ENCODE measurements at places on chromosomes 7 and 10.
A peak's percentile ranks its signal among the peaks of the same experiment; 100 is the strongest.

DNA sequence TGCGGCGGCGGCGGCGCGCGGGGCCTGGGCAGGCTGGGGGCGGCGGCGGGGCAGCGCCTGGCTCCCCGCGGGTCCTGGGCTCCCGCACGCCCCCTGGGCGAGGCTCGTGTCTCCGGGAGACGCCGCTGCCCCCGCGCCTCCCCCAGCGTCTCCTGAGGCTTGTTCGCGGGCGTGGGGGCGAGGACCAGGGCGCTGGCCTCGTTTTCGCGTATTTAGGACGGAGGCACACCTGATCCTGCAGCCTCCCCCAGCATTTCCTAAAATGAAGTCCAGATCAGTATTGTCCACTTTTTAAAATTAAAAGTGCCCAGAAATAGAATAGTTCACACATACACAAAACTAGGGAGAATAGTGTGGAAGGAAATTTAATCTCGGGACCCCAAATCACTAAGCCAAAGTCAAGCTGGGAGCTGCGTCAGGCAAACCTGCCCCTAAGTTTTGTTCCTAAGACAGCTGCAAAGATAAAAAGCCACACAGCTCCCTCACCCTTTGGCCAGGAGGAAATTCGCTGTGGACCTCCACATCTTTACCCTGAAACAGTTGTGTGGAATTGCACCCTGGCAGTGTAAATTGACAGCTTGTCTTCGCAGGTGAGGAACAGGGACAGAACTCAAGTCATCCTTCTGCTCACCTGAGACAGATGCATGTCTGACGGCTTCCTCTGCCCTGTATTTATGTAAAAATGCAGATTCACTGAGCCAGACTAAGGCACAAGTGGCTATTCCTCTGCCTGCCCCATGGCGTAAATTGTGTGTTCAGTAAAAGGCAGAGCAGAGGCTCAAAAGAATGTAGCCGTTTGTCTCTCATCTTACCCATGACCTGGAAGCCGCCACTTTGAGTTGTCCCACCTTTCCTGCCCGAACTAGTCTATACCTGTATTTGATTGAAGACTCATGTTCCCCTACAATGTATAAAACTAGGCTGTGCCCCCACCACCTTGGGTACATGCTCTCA, 740 bp downstream of the GALNT11 start:
- no peaks in the 10 kb centered on the region for H3K4me1 ChIP-seq
- no peaks in the 10 kb centered on the region for H3K27me3 ChIP-seq
- peak overlapping the region; percentile 95 for H3K27ac ChIP-seq
- H3K4me3 ChIP-seq = peak overlapping the region; percentile 83

- no peak overlapping the region for H3K4me3 ChIP-seq
- no peak for DNase-seq
- H3K36me3 ChIP-seq = no peaks in the 10 kb centered on the region
- H3K4me1 ChIP-seq = no peaks in the 10 kb centered on the region
- no peak overlapping the region for H3K27ac ChIP-seq
Observed at GRCh38 chr7:126211875-126212274, 1040.9 kb downstream of the GRM8 start.

- no peaks in the 10 kb centered on the region for H3K36me3 ChIP-seq
- H3K27me3 ChIP-seq = no peaks in the 10 kb centered on the region
- H3K4me3 ChIP-seq = peak overlapping the region; percentile 29
- peak overlapping the region; percentile 82 for H3K27ac ChIP-seq
- DNase-seq = no peak
- no peaks in the 10 kb centered on the region for H3K4me1 ChIP-seq
Observed at GRCh38 chr7:134932707-134933370, 53.5 kb upstream of the AGBL3 start.

DNA sequence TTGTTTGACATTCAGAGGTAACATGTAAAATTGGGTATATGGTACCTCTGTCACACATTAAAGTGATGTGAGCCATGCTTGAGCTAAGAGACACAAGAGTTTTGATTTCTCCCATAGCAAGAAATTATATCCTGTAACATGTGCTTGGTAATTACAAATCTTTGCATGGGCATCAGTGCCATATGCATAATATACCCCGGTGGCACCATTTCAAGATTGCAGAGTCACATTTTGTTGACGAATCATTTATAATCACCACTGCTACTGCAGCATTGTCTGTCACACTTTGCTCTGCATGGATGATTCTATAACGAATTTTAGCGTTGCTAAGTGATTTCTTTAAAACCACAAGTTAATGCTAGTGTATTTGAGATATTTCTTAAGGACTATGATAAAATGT, 443.7 kb upstream of the LRRN3 start:
- no peaks in the 10 kb centered on the region for H3K27me3 ChIP-seq
- no peaks in the 10 kb centered on the region for H3K36me3 ChIP-seq
- no peak overlapping the region for H3K4me3 ChIP-seq
- DNase-seq = no peak
- no peak overlapping the region for H3K27ac ChIP-seq

- no peaks in the 10 kb centered on the region for H3K36me3 ChIP-seq
- H3K4me1 ChIP-seq = no peaks in the 10 kb centered on the region
- no peak overlapping the region for H3K4me3 ChIP-seq
- H3K27me3 ChIP-seq = no peaks in the 10 kb centered on the region
- no peak for DNase-seq
Observed at GRCh38 chr7:114823290-114823689, 98.6 kb upstream of the MDFIC start.

- peak; percentile 86 for DNase-seq
- H3K27ac ChIP-seq = peak overlapping the region; percentile 96
- H3K4me1 ChIP-seq = peaks cover 18% of the 10 kb centered on the region
- H3K4me3 ChIP-seq = no peak overlapping the region
- H3K27me3 ChIP-seq = no peaks in the 10 kb centered on the region
- H3K36me3 ChIP-seq = no peaks in the 10 kb centered on the region
Observed at GRCh38 chr7:130356121-130356875, 11.7 kb downstream of the CPA5 start.

DNA sequence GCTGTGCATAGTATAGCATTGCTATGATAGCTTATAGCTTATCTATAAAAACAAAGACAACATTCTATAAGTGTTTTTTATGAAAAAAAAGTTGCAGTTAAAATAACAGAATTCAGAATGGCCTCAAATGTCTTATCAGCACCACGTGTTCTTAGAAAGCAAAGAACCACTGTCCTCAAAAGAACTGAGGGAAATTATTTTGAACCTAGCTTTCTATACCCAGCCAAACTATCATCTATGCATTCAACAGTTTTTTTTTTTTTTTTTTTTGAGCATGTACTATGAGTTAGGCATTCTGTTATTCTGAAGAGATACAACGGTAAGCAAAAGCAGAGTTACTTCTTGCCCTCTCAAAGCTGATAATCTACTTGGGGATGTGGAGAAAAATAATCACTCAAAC, 247.8 kb downstream of the CREB5 start:
- no peaks in the 10 kb centered on the region for H3K36me3 ChIP-seq
- H3K4me3 ChIP-seq = no peak overlapping the region
- H3K27me3 ChIP-seq = no peaks in the 10 kb centered on the region
- H3K27ac ChIP-seq = no peak overlapping the region
- no peaks in the 10 kb centered on the region for H3K4me1 ChIP-seq

GRCh38 chr7:111780527-111780926, 218.2 kb upstream of the IMMP2L start:
- no peak for DNase-seq
- H3K4me3 ChIP-seq = no peak overlapping the region
- H3K27me3 ChIP-seq = no peaks in the 10 kb centered on the region
- H3K4me1 ChIP-seq = no peaks in the 10 kb centered on the region
- H3K27ac ChIP-seq = no peak overlapping the region

DNA sequence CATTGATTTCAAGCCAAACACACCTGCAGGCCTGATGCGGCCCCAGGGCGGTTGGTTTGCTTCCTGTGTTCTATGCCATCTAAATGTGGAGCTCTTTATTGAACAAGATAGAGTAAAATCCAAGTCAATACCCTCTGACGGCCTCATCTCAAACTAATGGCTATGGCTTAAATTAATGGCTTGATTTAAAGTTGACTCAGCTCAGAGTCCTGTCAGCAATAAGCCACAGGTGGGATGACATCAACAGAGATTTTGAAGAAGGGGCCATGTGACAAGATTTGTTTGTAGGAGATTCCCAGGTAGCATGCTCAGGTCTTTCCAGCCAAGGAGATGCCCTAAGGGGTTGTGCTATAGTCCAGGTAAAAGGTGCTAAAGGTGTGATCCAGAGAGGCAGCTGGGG, 66.7 kb upstream of the ZNF32 start:
- no peaks in the 10 kb centered on the region for H3K36me3 ChIP-seq
- no peak overlapping the region for H3K27ac ChIP-seq
- no peaks in the 10 kb centered on the region for H3K4me1 ChIP-seq
- no peak overlapping the region for H3K4me3 ChIP-seq
- DNase-seq = no peak
- H3K27me3 ChIP-seq = no peaks in the 10 kb centered on the region

DNA sequence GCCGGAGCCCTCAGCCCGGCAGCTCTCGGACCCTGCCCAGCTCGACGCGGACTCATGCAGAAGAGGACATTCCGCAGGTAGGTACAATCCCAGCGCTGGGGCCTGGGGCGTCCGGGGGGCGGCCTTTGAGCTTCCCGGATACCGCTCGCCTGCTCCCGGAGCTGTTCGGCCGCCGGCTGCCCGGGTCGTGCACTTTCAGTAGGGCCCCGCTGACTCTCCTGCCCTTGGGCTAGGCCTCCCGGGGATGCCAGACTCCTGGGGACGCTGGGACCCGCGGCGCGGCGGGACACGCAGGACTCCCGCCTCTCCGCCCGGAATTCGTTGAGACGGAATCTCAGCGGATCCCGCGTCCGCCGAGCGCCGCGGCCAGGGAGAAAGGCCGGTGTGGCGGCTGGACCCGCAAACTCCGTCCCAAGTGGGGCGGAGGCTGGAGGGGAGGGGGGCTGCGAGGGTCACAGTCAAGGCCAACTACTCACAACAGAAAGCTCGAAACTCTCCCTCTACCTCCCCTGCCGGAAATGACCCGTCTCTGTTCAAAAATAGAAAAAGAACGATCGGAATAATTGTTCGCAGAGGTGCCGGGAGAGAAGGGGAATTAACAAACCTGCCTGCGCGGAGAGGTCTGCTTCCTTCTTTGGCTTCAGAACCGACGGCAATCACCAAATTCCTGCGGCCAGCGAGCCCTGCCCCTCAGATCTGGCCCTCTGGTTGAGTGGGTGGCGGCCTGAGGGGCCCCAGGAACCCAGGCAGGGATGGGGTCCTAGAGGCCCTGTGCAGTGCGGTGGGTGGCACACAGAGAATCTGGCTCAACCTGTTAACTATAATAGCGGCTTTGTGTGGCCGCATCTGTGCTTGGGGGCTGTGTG, 9.2 kb downstream of the TLX1 start:
- DNase-seq = no peak
- no peaks in the 10 kb centered on the region for H3K36me3 ChIP-seq
- peaks cover 100% of the 10 kb centered on the region for H3K27me3 ChIP-seq
- H3K4me3 ChIP-seq = no peak overlapping the region
- no peak overlapping the region for H3K27ac ChIP-seq
- H3K4me1 ChIP-seq = no peaks in the 10 kb centered on the region

DNA sequence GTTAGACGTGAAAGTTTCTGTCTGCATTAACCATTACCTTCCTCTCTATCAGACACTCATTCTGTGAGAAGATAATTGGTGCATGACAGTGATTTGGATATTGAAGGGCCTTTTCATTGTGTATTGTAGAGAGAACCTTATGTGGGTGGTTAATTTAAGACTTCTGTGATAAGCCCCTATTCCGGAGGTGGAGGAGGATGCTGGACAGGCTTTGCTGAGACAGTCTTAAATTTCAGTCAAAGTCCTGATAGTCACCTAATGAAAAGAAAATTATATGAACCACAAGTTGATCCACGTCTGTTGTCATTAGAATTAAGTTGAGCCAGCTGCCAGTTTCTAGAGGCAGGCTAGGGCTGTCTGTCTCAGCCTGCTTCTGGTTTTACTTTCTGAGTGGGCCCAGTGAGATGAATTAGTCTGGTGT, 62.9 kb downstream of the CELF2 start:
- H3K27me3 ChIP-seq = no peaks in the 10 kb centered on the region
- H3K36me3 ChIP-seq = no peaks in the 10 kb centered on the region
- no peak overlapping the region for H3K4me3 ChIP-seq
- no peaks in the 10 kb centered on the region for H3K4me1 ChIP-seq
- H3K27ac ChIP-seq = no peak overlapping the region

GRCh38 chr10:47322300-47323061, at the start of gene GDF2:
TSS of gene GDF2 (plus strand) at chr10:47322454. CDS start at chr10:47322669, 215 bp downstream.
- no peak within 1 kb of the TSS for H3K4me3 ChIP-seq
- no peaks in the 10 kb centered on the region for H3K27me3 ChIP-seq
- H3K36me3 ChIP-seq = no peaks in the 10 kb centered on the region
- DNase-seq = no peak
- H3K4me1 ChIP-seq = no peaks in the 10 kb centered on the region
- no peak within 1 kb of the TSS for H3K27ac ChIP-seq

DNA sequence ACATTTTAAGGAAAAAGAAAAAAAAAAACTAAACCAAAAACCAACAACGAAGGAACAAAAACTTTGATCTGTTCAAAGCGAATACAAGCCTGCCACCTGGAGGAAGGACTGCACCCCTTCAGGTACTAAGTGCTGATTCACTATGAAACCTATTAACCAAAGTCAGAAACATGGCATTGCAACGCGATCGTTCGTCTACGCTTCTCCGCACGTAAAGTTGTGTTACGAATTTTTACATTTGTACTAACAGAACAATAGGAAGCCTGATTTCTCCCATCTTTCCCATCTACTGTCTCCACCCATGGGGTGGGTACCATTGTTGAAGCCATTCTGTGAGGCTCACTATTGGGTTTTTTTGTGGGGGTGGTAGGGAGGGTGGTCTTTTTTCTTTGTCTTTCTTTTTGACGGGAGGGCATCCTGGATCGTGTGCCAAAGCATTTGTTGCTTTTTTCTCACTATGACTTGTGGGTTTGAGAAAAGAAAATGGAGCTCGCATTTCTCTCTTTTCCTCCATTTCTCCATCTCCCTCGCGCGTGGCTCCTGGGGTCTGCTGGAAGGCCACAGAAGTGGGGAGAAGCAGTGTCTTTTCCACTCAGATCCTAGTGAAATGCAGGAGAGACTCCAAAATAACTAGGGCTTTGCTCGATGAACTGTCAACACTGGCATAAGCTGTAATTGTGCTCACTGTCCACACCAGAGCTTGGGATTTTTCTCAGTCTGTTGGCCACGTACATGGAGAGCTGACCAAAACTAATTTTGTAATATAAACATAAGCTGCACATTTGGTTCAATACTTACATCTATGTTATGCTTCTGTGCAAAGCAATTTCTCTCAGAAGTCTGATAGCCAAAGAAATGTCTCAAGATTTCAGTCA, 100.9 kb upstream of the YAE1 start:
- H3K27me3 ChIP-seq = no peaks in the 10 kb centered on the region
- H3K4me1 ChIP-seq = no peaks in the 10 kb centered on the region
- H3K4me3 ChIP-seq = no peak overlapping the region
